ENCODE measurements at places on chromosomes 4 and X. TPM values are rescaled to one million over a fixed set of nuclear protein-coding genes. Genes with fewer than 3 reads are reported as not detected.
A peak's percentile ranks its signal among the peaks of the same experiment; 100 is the strongest.

- DNase-seq = no peak
Observed at GRCh38 chr4:119725688-119726330, 97.2 kb upstream of the PDE5A start.

The SYN1 gene
- 1.2 TPM for total RNA-seq

DNA sequence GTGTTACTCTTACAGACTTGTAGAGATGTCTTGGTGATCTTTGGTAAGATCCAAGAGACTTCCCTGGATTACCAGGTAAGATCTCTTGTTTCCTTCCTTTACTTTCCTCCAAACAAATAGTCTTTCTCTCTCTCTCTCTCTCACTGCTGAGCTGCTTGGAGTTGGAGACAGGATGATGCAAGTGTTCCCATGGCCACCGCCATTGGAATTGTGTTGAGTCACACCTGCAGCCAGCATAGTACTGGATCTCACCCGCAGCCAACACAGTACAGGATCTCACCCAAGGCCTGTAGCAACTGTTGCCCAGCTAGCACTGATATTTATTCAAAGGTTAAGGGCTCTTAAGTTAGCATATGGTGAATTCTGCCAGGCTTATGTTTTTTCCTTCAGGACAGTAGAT, 1080.9 kb downstream of the FAT4 start:
- DNase-seq = no peak

DNA sequence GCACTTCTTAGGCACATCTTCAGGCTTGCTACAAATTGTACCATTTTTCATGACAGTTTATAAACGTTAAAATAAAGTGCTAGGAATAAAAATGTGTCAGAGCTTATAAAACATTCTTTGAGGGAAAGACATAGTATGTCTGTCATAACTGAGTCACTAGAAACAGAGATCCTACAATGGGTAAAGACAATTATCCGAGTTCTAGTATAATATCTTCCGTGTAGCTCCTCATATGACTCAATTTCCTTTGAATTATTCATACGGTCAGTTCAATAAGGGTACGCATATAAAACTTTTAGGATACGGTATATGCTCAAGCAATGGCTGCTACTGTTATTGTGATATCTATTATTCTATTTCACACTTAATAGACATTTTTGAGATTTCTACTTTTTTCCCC, 349.1 kb downstream of the PCDH10 start:
- no peak for DNase-seq

- DNase-seq = no peak
Observed at GRCh38 chrX:70970482-70970995, 39.6 kb upstream of the SLC7A3 start.

DNA sequence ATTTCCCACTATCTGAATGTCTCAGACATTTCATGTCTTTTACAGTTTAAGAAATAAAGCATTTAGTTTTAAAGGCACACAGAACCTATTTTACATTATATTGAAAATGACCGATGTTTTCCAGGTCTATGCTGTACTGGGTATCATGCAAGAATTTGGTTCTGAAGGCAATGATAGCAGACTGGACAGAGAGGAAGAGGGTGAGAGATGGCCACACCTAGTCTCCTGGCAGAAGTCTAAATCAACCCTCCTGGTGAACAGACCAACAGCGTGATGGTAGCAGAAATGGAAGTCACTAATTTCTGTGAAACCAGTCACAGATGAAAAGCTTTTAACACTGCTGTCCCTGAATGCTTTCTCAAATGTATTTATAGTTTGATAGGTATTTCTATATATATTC, 41.9 kb downstream of the MID1 start:
- no peak for DNase-seq

GRCh38 chrX:2910109-2910508, 19.0 kb downstream of the ARSD start:
- DNase-seq = no peak

GRCh38 chrX:132664273-132664672, 175.4 kb upstream of the MBNL3 start:
- DNase-seq = no peak

The PCYT1B gene
- 7.8 TPM for total RNA-seq

GRCh38 chrX:125193921-125194320, 125.8 kb upstream of the TEX13C start:
- no peak for DNase-seq

The SATL1 gene
- not detected for total RNA-seq

DNA sequence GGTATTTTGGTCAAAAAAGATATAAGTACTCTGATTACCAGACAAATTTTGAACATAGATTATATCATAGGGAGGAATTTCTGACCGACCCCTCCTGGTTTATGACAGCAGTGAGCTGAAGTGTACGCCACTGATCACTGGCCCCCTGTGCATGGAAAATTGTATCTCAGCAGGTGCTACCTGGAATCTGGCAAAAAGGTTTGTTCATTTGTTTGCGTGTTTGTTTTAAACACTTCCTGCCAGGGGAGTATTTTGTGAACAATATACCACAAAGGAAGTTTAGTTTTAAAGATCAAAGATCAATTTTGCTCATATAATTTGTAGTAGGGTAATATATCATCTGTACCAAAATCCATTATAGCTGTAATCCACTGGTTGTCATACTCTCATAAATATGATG, 219.7 kb upstream of the TENM3 start:
- DNase-seq = no peak

The IL21 gene
- total RNA-seq = not detected

DNA sequence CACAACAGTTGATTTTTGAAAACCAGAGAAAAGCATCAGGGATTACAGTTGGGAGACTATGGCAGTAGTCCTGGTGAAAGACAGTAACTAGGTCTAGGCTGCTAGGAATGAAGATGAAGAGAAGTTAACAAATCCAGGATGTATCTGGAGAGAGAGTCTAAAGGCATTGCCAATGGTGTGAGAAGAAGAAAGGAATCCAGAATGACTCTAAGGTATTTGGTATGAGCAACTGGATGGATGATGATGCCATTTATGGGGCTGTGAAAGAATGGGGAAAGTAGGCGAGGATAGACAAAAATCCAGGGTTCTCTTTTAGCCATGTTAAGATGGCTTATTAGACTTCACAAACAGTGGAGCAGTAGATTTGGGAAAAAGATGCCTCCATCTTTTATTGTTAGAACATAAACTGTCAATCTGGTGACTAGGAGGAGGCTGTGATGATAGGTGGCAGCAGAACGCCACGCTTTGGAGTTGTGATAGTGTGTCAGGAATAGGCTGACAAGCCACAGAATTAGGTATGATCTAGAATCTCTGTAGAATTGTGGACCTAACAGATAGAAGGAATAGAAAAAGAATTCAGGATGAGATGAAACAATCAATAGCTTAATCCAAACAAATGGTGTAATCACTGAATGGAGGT, 27.3 kb upstream of the JADE1 start:
- peak; percentile 20 for DNase-seq

GRCh38 chrX:374596-374995, 12.1 kb downstream of the PPP2R3B start:
- DNase-seq = no peak

- DNase-seq = no peak
Observed at GRCh38 chr4:33073811-33074210, 2353.6 kb downstream of the PCDH7 start.

GRCh38 chrX:119235872-119236622, at the start of gene PGRMC1:
TSS of gene PGRMC1 (plus strand) at chrX:119236285. CDS start at chrX:119236364, 79 bp downstream.
- DNase-seq = peak; percentile 80

- no peak for DNase-seq
Observed at GRCh38 chr4:36241771-36242170, 2.5 kb downstream of the ARAP2 start.

The SPACA5 gene
- total RNA-seq = not detected

- DNase-seq = no peak
Observed at GRCh38 chrX:41314881-41315280, 19.1 kb upstream of the DDX3X start.

The SMIM31 gene
- not detected for total RNA-seq

DNA sequence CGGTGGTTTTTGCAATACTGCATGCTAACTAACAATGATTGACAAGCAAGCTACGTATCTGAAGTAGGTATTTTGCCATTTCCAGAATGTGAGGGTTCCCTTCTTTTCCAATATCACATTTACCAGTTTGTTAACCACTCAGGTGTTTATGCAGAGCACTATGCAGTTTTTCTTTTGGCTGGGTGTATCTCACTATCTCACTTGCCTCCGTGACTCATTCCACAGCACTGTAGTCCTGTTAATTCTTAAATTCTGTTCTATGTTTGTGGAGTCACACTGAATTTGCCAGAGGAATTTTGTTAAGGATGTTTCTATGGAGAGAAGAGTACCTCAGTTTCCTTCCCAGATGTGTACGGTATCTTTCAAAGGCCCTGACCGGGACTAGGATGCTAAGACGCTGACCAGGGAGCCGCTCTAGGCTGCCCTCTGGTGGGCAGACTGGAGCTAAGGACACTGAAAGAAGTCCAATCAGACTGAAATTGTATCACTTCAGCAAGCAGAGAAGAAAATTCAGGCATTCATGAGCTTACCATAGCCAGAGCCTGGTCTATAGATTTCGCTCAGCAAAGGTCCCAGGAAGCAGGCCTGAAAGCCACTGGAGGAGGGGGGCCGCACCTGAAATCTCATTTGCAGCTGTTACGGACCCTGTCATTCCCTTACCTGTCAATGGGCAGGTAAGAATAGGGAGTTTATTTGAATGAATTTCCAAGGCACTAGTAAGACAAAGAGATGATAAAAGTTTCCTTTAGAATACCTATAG, 388.4 kb upstream of the SPOCK3 start:
- DNase-seq = no peak

The AGTR2 gene
- 128 TPM for total RNA-seq

GRCh38 chrX:397575-397974, 10.9 kb upstream of the PPP2R3B start:
- DNase-seq = no peak

The GABRG1 gene
- total RNA-seq = not detected

DNA sequence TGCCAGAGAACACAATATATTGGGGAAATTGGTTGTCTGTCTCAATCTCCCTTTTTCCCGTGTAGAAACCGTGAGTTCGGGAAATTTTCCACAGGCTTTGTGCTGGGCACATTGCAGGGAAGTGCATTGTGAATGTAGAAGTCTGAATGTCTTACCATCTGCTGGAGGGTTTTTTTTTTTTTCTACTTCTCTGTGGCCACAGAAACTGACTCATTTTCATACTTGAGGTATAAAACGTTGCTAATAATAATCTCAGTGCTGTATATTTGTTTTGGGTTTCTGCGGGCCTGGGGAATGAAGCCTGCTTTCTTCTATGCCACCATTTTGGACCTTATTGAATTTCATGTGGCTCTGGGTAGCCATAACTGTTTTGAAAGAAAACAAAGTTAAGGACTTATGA, 1001.2 kb downstream of the STIM2 start:
- no peak for DNase-seq

GRCh38 chr4:1072830-1073446, 40.4 kb downstream of the RNF212 start:
- DNase-seq = peak; percentile 53

The TAF7L gene
- total RNA-seq = not detected

DNA sequence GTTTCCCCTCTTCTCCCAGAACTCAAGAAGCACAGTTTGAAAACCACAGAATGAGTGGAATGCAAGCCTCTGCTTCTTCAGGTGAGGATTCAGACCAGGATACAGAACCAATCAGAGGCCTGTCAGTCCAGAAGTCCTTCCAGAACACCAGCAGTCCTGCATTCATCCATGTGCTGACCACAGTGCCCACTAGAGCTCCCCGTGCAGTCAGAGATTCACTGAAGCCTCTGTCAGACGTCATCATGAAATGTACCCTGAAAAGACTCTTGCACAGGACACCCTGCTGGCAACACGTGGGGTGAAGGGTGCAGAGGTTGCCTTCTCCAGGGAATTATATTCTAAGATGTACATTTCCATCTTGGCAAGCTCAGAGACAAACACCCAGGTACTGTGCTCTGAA, 75.9 kb upstream of the LSM6 start:
- no peak for DNase-seq

DNA sequence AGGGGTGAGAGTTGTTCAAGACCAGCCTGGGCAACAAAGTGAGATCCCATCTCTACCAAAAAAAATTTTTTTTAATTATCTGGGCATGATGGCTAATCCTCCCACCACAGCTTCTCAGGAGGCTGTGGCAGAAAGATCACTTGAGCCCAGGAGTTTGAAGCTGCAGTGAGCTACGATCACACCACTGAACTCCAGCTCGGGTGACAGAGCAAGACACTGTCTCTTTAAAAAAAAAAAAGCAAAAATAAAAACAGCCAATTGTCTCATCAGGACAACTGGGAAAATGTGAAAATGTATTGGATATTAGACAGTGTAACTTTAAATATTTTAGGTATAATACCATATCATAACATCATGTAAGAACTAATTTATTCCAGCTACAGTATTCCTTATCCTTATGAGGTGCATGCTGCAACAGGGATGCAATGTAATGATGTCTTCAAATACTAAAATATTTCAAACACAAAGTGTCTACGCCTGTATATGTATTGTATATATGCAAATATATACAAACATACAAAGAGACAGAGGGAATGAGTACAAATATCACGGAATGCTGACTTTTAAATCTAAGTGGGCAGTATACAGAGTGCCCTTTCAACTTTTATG, 17.2 kb downstream of the FAM13A start:
- no peak for DNase-seq

GRCh38 chr4:70608324-70608723, 16.3 kb downstream of the AMBN start:
- no peak for DNase-seq

The HGFAC gene
- 3.1 TPM for total RNA-seq

DNA sequence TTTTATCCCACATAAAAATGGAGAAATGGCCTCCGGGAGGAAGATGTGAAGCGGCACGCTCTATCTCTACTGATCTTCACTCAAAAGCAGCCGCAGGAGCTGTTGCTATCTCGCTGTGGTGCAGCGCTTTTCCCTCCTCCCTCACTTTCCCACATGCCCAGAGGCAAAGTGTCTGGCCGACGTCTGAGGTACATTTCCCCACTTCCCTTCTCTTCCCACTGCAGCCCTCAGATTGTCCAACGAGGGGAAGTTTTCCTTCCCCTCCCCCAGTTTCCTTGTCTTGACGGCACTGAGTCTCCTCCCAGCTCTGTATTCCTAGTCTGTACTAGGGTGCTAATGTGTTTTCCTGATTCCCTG, 660 bp upstream of the COL25A1 start:
- no peak for DNase-seq

DNA sequence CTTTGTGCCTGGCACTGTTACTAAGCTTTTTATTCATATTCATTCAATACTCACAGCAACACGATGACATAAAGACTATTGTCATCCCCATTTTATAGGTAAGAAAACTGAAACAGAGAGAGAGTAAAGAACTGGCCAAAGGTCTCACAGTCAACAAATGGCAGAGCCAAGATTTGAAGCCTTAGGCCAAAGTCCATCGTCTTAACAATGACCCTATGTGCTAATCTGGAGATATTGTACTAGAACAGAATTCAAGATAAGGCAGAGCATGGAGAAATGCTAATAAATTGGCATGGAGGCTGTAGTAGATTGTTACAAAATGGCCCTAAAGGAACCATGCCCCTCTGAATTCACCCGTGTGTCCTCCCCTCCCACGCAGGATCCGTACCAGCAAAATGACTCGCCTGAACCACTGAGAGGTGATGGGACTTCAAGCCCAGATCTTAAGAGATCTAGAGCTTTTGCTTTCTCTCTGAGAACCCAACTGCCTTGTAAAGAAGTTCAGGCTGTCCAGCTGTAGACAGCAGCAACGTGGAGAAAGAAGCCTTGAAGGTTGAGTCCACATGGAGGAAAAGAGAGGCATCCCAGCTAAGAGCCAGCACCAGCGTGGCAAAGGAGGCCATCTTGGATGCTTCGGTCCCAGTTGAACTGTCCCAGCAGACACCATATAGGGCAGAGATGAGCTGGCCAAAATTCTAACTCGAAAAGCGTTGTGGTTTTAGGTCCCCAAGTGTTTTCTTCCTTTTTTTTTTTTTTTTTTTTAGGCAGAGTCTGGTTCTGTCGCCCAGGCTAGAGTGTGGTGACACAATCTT, 52.8 kb upstream of the RBM47 start:
- DNase-seq = no peak

Measured in uterus (tissue), 4 donors.